ENCODE measurements at places on chromosomes 11 and 22.

DNA sequence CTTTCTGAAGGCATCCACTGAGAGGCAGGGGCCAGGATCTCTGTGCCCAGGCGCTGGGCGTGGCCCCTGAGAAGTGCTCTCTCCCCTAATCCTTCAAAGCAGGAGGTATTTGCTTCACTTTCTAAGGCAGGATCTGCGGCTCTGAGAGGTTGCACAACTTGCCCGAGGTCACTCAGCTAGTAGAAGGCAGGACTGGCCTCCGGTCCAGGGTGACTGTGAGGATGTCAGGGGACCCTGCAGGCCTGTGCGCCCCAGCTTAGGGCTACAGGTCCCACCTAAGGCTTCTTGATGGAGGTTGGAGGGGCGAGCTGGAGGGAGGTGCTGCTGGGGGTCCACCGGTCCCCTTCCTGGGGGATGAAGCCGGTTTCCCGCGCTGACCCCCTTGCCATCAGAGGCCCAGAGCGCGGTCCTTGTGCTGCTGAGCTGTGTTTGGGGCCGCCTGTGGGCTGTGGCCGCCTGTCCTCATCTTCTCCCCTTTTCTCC lies 979 bp downstream of the SMIM38 start:
- DNase-seq = no peak

DNA sequence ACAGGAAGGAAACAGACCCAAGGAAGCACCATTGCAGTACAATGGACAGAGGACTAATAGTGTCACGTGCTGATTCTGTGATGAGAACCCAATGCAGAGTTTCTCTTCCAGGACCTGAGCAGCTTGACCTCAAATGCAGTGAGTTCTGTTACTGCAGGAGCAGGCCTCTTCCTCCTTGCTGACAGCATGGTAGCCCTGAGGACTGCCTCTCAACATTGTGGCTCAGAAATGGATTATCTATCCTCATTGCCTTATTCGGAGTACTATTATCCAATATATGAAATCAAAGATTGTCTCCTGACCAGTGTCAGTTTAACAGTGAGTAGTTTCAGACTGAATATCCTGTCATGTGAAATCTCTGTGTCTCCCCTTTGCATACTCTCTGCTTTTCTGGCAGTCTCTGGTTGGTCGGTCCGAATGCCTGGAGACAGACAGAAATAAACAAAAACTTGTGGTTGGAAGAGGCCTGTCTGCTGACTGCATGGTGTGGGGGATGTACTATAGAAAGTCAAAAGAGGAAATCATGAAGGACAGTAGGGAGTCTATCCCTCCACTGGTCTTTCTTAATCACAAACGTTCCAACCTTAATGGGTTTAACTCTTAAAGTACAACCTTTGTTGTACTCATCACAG lies 6.9 kb upstream of the MS4A14 start:
- DNase-seq = no peak

- DNase-seq = no peak
Measured at GRCh38 chr11:67654225-67654624, 3.7 kb upstream of the ACY3 start.

DNA sequence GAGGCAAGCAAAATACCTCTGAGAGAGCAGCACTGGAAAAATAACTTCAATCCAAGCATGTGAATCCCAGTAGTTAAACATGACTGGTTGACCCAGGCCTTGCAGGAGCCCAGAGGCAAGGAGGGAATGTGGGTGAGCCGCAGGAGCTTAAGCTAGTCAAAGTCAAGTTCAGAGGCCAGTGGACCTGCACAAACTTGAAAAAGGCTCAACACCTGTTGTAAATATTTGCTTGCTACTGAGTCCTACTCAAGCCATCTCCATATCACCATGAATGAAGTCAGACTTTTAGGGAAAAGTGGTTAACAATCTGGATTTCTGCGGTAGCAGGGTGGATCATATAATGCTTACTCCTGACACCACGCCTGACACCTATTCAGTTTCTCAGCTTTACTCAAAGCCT lies 4.8 kb upstream of the CAT start:
- DNase-seq = no peak

DNA sequence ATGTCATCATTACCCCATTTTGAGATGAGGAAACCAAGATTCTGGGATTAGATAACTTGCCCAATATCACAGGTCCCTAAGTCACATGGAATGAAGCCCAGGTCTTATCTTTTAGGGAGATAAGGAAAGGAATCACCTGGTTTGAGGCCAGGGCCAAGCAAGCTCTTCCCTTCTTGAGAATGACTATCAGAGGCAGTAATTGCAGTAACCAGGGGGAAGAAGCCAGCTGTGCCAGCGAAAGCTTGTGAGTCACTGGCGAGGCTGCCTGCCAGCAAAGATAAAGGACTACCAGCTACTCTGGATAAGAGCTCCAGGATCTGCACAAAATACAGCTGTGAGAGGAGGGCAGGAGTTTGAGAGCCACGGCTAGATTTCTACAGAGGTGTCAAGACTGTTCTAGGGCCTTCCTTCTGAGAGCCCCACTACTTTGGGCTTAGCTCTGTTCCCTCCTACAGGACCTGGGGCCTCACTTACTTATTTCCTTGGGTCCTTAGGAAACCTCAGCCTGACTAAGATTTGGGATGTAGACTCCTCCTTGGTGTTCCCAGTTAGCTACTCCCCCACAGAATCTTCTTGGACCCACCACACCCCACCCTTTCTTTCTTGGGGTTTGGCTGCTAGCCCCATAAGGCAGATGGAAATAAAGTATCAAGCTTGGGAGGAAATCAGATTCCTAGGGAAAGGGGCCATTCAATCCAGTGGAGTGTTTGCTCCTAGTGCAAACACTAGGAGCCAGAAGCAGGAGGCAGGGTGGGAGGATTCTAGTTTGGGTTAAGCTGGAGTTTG lies 9.7 kb upstream of the CCKBR start:
- DNase-seq = no peak

- no peak for DNase-seq
Measured at GRCh38 chr11:101862391-101863233, 52.2 kb upstream of the CEP126 start.

Measured in stimulated activated CD4-positive, alpha-beta T cell treated with anti-CD3 and anti-CD28 coated beads, Interleukin-12 subunit alpha, Interleukin-12 subunit beta, amount 100 ng/mL, for 24 hours (primary cell).